Activated naive CD8-positive, alpha-beta T cell treated with anti-CD3 and anti-CD28 coated beads for 36 hours (primary cell): ENCODE measurements at places on chromosomes 6 and 20. TPM values are rescaled to one million over a fixed set of nuclear protein-coding genes. Genes with fewer than 3 reads are reported as not detected.

RPN2 gene
- total RNA-seq, result 121 TPM

SPATA2 gene
- total RNA-seq, result 11.6 TPM

MRPS26 gene
- 70.9 TPM for total RNA-seq

OOEP gene
- not detected for total RNA-seq

PHACTR3 gene
- not detected for total RNA-seq

CCN6 gene
- total RNA-seq, result 0.30 TPM

PPP1R16B gene
- total RNA-seq, result 65.4 TPM

GGTLC1 gene
- not detected for total RNA-seq

KIF13A gene
- total RNA-seq, result not detected

CDSN gene
- not detected for total RNA-seq

NOX3 gene
- not detected for total RNA-seq

CAGE1 gene
- 0.10 TPM for total RNA-seq

GSTA2 gene
- total RNA-seq, result not detected

VTA1 gene
- 66.3 TPM for total RNA-seq

UNC5CL gene
- total RNA-seq, result 1.7 TPM

FOXA2 gene
- not detected for total RNA-seq

GPR6 gene
- total RNA-seq, result not detected

DYNLRB1 gene
- 76.9 TPM for total RNA-seq

AIF1 gene
- 157 TPM for total RNA-seq

PTCRA gene
- not detected for total RNA-seq
